Sigmoid colon (tissue), 7 donors: ENCODE measurements at places on chromosomes 11 and 22. TPM values are rescaled to one million over a fixed set of nuclear protein-coding genes. Genes with fewer than 3 reads are reported as not detected.
A peak's percentile ranks its signal among the peaks of the same experiment; 100 is the strongest.

The NLRP10 gene
- not detected for total RNA-seq

GRCh38 chr11:106425819-106426218 is 348.4 kb downstream of the AASDHPPT start:
- no peak for DNase-seq
- H3K36me3 ChIP-seq = no peaks in the 10 kb centered on the region
- H3K27ac ChIP-seq = no peak overlapping the region
- H3K4me3 ChIP-seq = no peak overlapping the region
- no peaks in the 10 kb centered on the region for H3K27me3 ChIP-seq

- peak overlapping the region; percentile 29 for H3K27ac ChIP-seq
- H3K36me3 ChIP-seq = no peaks in the 10 kb centered on the region
- DNase-seq = no peak
- no peaks in the 10 kb centered on the region for H3K27me3 ChIP-seq
- no peak overlapping the region for H3K4me3 ChIP-seq
Observed at GRCh38 chr11:48037709-48038468, 57.5 kb downstream of the PTPRJ start.

GRCh38 chr11:35029979-35030682 is 108.8 kb upstream of the CD44 start:
- no peaks in the 10 kb centered on the region for H3K27me3 ChIP-seq
- H3K36me3 ChIP-seq = no peaks in the 10 kb centered on the region
- no peaks in the 10 kb centered on the region for H3K4me1 ChIP-seq
- no peak for DNase-seq
- peak overlapping the region; percentile 50 for H3K27ac ChIP-seq

GRCh38 chr22:43811777-43812148 is 342 bp downstream of the EFCAB6 start:
- peak overlapping the region; percentile 98 for H3K4me3 ChIP-seq
- no peak for DNase-seq
- no peaks in the 10 kb centered on the region for H3K36me3 ChIP-seq

DNA sequence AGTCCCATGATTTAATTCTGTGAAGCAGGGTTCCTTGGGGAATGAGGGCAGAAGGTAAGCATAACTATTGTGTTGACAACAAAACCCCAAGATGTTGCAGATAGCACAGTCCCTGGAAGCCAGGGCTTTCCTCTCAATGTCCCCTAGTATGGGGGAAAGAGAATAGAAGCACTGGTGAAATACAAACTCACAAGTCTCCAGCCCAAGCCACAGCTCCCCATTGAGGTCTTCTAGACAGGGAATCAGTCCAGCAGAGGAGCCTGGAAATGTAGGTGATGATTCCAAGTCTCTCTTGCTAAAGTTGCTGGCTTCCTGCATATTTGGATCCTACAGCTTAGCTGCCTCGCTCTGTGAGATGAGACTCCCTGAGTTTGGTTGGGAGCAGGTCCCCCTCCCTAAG is 31.7 kb upstream of the DRD2 start:
- no peak for DNase-seq
- H3K4me3 ChIP-seq = no peak overlapping the region
- H3K27ac ChIP-seq = no peak overlapping the region
- H3K4me1 ChIP-seq = no peaks in the 10 kb centered on the region
- no peaks in the 10 kb centered on the region for H3K27me3 ChIP-seq
